ENCODE measurements at places on chromosomes 5 and 9.

DNA sequence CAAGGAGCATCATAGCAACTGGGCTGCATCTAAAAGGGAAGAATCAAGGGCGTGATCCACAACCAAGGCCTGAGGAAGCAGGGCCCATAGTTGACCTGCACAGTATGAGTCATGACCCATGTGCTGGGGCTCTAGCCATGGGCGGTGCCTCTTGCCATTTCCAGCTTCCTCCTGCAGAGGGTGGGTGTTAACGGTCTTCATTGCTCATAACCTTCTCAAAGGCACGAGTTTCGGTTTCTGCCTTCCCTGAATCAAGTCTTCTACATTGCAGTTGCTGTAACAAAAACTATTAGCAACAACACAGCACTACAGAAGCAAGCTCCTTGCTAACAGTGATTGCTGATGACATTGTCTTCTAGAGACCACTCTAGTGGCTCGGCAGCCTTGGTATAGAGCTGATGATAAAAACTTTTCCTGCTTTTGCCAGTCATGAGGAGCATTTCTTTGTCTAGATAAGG lies 66.9 kb downstream of the CTSL start:
- DNase-seq, result peak; percentile 21

- no peak for DNase-seq
These were observed 132.4 kb downstream of the DAB2IP start for GRCh38 chr9:121783521-121784507.

GRCh38 chr5:79961716-79962574 lies 29.1 kb downstream of the MTX3 start:
- DNase-seq, result no peak

- DNase-seq, result no peak
These were observed 24.9 kb downstream of the CAST start for GRCh38 chr5:96687080-96687479.

DNA sequence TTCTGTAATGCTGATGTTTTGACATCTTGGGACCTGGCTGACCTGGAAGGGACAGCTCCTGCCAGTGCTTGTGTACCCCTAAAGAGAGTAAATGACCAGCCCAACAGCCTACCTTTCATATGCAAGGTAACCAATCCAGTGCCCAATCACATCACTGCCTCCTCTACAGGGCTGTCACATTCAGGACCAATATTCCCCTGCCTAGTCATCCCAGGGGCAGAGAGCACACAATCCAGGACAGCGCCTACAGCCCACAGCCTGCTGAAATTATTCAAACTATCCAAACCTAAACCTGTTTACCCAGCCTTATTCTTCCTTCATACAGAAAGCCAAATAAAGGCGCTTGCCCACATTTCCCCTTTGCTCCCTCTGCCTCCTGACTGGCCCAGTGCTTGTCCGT lies 284.1 kb downstream of the CTNND2 start:
- no peak for DNase-seq

Measured in activated CD4-positive, CD25-positive, alpha-beta regulatory T cell (primary cell).